ENCODE measurements at places on chromosomes 5 and 9.

DNA sequence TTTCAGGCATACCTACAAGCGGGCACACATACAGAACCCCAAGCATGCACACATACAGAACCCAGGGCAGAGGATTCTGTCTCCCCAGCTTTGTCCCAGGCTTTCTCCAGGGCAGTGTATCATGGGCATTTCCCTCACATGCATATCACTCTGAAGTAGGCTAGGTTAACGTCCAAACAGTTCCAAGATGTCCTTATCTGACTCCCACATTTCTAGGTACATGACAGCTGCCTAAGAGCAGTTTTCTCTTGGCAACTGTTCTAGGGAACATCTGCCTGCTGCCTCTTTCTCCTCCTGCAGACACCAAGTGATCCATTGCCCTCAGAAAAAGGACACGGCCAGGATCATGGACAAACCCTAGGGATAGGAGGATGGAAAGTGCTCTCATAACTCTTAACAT, 84.9 kb upstream of the NR3C1 start:
- peak; percentile 41 for DNase-seq

- no peak for DNase-seq
Observed at GRCh38 chr5:12614608-12615007, 710.4 kb upstream of the CTNND2 start.

DNA sequence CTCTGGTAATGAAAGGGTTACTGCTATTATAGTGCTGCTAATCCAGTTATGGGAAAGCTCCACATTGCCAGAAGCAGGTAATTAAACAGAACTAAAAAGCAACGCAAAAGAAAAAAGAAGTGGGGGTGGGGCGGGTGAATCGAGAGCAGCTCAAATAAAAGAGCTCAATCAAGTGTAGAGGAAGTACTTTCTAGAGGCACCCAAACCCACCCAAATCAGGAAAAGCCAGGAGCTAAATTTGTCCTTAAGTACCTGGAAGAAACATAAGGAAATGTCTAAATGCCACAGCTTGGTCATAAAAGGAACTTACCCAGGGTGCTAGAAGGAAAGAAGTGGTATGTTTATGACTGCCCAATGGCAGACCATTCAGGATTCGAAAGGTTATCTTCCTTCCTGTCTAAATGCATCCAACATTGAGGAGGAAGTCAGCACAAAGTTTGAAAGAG, 2.4 kb upstream of the RNF145 start:
- DNase-seq, result no peak

GRCh38 chr9:107816561-107817021, 327.0 kb upstream of the KLF4 start:
- DNase-seq, result no peak

- DNase-seq, result no peak
Observed at GRCh38 chr5:133354323-133355185, 257.8 kb downstream of the FSTL4 start.

- DNase-seq, result no peak
Observed at GRCh38 chr5:5711112-5711511, 288.6 kb downstream of the ICE1 start.

DNA sequence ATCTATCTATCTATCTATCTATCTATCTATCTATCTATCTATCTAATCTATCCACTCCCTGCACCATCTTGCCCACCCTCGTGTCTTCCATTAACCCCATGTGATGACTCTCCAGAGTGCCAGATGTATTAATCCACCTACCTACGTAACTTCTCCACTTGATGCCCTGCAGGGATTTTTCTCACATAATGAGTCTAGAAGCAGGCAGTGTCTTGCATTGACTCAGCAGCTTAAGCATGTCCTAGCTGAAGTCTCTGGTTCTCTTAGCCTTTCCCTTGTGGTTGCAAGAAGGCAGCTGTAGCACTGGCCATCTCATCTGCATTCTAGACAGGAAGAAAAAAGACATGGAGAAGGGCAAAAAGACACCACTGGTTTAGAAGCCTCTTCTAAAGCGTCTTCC, 96.7 kb upstream of the ALDH1B1 start:
- DNase-seq, result no peak

GRCh38 chr9:1046639-1047572, 3.3 kb upstream of the DMRT2 start:
- no peak for DNase-seq

DNA sequence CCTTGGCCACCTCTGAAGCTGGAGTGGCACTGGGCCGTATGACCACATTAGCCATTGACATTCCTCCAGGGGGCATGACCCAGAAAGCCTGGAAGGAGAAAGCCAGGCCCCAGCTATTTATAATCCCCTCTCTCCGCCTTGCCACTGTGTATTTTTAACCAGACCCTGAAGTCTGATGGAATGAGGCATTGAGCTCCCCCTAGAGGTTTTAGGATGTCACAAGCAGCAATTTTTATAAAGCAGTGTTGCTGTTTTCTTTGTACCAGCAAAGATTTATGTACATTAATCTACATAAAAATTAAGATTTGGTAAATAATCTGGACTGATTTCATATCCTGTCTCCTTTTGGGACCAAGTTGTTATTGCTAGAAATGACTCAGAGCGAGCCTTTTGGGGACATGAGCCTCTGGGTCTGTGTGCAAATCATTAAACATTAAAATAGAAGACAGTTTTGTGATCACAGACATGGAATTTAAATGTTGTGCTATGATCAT, 127.1 kb downstream of the TRIO start:
- DNase-seq, result peak; percentile 71

- no peak for DNase-seq
Observed at GRCh38 chr5:90767710-90768109, 209.1 kb downstream of the ADGRV1 start.

DNA sequence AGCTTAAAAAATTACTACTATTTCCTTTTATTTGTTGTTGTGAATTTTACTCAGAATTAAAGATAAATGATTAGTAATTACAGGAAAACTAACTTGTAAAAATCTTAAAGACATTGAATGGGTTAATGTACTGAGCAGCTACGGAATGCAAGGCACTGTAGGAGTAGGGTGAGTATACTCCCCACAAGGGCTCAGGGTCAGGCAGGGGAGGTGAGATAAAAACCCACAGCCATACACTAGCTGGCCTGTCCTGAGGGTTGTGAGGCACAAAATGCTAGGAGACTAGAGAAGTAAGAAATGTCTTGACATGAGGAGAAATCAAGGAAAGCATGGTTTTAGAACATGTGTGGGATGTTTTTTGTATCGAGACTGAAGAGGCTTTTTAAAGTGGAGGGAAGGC, 13.4 kb downstream of the ZBED3 start:
- DNase-seq, result peak; percentile 83

DNA sequence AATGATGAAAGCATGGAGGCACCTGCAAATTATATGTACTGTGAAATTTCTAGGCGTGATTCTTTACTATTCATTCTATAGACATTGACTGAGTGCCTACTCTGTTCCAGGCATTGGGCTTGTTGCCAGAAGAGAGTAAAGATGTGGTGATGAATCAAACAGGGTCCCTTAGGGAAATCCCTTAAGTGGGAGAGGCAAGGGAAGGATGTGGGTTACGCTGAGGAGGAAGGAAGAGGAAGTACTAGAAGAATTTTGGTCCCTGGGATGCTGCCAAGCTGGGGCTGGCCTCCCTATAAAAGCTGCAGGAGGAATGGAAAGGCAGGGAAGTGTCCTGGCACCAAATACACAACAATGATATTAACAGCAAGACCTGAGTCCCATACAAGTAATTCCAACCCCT, 76.7 kb upstream of the SPOCK1 start:
- no peak for DNase-seq

- no peak for DNase-seq
Observed at GRCh38 chr9:95561913-95562312, 45.1 kb upstream of the PTCH1 start.

DNA sequence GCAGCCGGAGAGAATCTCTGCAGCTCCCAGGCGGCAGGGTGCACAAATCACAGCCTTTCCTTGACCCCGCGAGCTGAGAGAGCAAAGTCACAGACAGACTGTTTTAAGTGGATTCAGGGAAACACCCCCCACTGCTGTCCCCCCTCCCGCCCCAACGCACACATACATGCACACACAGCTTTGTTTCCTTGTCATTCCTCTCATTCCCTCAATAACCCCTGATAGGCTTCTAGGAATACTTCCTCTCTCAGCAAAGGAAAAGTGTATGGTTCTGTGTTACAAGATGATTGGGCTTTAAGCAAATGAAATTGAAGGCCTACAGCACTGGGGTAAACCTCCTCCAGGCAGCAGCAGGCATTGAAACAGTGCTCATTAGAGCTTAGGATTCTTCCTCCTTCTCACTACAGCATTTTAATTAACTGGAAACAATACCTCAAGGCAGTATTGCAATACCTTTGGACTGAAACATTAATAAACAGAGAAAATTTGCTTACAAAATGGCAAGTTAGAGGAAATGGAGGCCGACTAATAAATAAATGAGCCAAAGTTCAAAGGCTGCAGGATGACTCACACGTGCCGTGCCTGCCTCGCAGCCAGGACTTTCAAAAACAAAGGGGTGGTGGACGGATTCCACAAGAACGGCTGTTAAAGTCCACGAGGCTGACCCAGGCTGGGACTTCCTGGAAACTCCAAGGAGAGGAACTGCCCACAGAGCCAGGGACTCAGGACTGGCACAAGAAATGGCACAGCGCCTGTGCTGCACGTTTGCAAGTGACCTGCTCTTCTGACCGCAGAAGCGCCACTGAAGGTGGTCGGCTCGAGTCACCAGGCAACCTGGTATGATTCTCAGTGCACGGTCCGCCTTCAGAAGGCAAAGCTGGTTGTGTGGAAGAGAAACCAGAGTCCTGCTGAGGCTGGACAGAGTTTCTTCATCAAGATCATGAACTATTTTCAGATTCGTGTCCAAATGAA, 236.2 kb downstream of the SYK start:
- DNase-seq, result peak; percentile 82

DNA sequence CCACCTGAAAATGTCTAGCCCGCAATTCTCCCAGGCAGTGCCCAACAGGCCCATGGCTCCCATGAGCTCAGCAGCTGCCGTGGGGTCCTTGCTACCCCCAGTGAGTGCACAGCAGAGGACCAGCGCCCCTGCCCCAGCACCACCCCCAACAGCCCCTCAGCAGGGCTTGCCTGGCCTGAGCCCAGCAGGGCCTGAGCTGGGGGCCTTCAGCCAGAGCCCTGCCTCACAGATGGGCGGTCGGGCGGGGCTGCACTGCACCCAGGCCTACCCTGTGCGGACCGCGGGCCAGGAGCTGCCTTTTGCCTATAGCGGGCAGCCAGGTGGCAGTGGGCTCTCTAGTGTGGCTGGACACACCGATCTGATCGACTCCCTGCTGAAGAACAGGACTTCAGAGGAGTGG, 19.3 kb upstream of the LTC4S start:
- DNase-seq, result no peak

GRCh38 chr9:34098307-34098706, 28.2 kb downstream of the DCAF12 start:
- DNase-seq, result no peak

DNA sequence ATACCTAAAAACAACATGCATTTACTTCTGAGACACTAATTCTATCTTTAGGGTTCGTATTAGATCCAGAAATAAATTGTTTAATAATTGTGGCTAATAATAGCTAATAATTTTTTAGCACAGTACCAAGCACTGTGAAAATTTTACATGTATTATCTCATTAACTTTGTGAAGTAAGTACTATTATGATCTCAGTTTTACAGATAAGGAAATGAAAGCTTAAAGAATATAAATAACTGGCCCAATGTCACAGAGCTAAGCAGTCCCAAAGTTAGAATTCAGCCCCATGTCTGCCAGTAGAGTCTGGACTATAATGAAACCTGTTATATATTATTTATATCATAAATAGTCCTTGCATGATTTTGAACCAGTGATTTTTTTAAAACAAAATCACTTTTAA, 163.3 kb downstream of the NIPBL start:
- DNase-seq, result no peak

GRCh38 chr5:96875791-96876291, 459 bp upstream of the ERAP2 start:
- peak; percentile 17 for DNase-seq

- DNase-seq, result peak; percentile 53
Observed at GRCh38 chr5:154714266-154714986, 40.8 kb upstream of the LARP1 start.

DNA sequence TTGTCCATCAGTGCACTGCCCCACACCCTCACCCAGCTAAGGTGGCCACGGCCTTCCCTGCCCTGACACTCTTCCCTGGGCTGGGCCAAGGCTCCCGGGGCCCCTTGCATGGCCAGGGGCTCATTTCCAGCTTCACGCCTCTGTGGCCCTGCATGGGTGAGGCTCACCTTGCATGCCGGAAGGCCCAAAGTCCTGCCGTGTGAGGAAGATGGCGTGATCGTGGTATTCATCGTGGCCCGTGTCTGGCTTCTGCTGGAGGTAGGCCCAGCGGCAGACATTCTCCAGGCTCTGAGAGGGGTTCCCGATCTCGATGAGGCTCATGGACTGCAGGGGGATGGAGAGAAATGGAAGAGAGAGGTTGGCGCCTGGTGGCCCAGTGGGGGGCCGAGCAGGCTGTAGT, 98.4 kb downstream of the ZNF354C start:
- no peak for DNase-seq

- DNase-seq, result no peak
Observed at GRCh38 chr5:175691761-175692160, 33.9 kb downstream of the HRH2 start.

DNA sequence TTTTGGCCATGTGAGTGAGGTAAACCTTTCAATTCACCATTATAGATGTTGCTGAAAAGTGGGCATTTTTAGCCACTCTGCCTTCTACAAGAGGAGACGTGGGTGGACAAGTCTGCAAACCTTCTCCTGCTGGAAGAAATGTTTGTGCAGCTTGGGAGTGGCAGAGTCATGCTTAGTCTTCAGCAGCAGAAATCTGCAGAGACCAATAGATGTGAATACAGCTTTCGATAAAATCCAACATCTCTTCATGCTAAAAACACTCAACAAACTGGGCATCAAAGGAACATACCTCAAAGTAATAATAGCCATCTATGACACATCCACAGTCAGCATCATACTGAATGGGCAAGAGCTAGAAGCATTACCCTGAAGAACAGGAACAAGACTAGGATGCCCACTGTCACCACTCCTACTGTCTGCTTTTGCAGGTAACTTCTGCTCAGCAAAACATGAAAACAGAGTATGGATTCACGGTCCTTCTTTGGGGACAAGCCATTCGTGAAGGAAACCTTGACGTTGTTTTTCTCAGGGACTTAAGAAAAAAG, 91.3 kb downstream of the RALGPS1 start:
- no peak for DNase-seq

- DNase-seq, result peak; percentile 15
Observed at GRCh38 chr5:35145691-35146317, 84.5 kb downstream of the PRLR start.

GRCh38 chr9:135888126-135888765, 19.1 kb downstream of the CAMSAP1 start:
- no peak for DNase-seq

Measured in amniotic epithelial cell (primary cell).